ENCODE measurements at places on chromosomes 3 and 15. TPM values are rescaled to one million over a fixed set of nuclear protein-coding genes. Genes with fewer than 3 reads are reported as not detected.

CADPS gene
- 0.50 TPM for total RNA-seq

AMIGO3 gene
- 0.50 TPM for total RNA-seq

ATP13A5 gene
- not detected for total RNA-seq

PRICKLE2 gene
- 8.9 TPM for total RNA-seq

MCF2L2 gene
- total RNA-seq: 3.2 TPM

PGBD4 gene
- 0.67 TPM for total RNA-seq

RTP4 gene
- total RNA-seq: not detected

TRMT10C gene
- 25.2 TPM for total RNA-seq

ALPK3 gene
- 0.84 TPM for total RNA-seq

SERPINI2 gene
- total RNA-seq: not detected

GOLGA6A gene
- total RNA-seq: not detected

CCR1 gene
- total RNA-seq: not detected

ARGFX gene
- not detected for total RNA-seq

GOLGA8H gene
- 0.15 TPM for total RNA-seq

EPM2AIP1 gene
- total RNA-seq: 5.5 TPM
